ENCODE measurements at places on chromosomes 5 and 9.
A peak's percentile ranks its signal among the peaks of the same experiment; 100 is the strongest.

DNA sequence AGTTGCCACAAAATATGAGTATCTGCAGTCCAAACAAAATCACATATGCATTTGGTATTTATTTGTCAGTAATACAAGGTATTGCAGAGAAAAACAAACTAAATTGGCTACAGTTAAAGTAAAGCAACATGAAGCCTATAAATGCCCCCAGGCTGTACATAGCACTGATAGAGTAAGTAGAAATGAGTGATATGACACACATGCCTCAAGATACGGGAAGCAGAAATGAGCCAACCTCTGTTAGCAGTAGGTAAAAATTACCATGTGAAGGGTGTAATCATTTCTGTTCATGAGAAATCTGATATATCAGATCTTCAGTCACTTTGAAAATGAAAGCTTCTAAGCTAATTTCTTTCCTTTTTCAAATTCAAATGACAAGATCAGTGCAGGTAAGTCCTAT lies 131.1 kb downstream of the CHSY3 start:
- DNase-seq = no peak

GRCh38 chr9:9552665-9553064 lies 1060.1 kb downstream of the PTPRD start:
- DNase-seq = no peak

DNA sequence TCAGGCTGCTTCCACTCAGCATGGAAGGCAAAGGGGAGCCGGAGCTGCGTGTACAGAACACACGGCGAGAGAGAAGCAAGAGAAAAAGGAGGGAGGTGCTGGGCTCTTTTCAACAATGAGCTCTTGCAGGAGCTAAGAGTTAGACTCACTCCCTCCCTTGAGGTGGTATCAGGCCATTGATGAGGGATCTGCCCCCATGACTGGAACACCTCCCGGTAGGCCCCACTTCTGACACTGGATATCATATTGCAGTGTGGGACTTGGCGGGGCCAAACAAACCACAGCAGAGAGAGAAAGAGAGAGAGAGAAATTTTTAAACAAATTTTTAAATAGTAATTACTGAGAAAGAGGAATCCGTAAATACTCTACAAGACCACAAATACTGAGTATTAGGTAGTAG lies 182.2 kb downstream of the TRIO start:
- no peak for DNase-seq

- peak; percentile 61 for DNase-seq
Observed at GRCh38 chr5:177006265-177006972, at the start of gene UIMC1. UIMC1 (minus strand) TSS chr5:177006779; CDS start chr5:176982615, 24,164 bp downstream.

DNA sequence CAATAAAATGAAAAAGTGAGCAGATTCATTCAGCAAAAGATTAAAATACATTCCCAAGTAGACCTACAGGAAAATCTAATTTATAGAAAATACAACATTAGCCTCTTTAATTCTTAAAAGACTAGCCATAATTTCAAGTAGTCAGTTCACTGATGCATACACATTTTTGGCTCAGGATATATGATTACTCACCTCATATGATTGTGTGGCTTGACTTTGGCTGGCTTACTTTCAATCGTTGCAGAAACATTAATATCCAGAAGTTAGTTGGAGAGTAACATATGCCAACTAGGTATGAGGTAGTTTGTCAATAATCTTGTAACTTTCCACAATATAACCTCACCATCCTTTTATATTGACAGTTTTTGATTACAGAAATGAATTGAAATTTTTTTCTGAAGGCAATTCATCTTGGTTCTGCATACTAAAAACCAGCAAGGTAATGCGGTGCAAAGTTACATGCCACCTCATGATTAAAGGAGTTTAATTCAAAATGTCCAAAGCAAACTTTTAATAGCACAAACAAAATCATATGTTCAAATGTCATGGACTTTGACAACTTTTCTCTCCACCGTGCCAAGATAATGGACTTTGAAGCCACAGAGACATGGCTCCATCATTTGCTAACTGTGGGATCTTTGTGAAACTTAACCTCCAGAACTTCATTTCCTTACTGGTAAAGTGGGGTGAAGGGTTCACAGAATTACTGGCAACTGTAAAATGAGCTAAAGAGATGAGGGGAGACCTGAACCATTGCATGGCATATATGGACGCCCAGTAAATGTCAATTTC lies 76.6 kb upstream of the PAM start:
- no peak for DNase-seq

GRCh38 chr5:108430931-108431608 lies 49.2 kb upstream of the FBXL17 start:
- no peak for DNase-seq

DNA sequence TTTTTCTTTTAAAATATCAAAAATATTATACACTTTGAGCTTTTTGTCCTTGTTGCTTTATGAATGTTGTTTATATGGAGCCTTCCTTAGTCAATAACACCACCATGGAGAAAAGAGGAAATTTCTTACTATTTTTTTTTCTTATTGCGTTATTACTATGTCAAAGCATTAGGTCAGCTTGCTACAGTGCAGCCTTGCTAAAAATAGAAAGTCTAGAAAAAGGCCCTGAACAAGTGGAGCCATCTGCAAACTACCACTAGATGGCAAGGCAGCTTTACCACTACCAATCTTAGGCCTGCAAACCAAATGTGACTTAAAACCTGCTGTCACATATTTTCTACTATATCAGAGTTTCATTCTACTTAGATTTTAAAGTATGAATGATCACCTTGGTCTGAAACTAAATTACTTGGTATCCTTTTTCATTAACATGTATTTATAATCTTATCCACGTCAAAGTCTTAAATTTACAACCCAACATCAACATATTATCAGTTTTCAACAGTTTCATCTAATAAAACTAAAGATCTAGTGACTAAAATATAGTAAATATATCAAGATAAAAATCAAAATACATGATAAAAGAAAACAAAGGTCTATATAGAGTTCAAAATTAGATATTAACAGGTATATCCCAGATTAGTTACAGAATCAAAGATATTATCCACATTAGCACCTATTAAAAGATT lies 113.1 kb upstream of the ACOT12 start:
- peak; percentile 60 for DNase-seq

DNA sequence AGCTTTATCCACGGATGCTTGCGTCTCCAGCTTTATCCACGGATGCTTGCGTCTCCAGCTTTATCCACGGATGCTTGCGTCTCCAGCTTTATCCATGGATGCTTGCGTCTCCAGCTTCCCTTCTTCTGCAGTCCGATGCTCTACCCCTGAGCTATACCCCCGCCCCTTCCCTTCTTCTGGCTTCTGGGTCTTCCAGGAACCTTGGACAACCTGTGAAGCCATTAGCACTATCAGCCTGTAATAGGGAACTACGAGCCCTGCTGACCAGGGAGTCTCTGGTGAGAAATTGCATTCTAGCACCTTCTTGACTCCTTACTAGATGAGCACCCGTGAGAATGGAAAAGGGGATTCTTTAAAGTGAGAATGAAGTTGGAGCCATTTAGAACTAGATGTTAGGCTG lies 39.1 kb upstream of the SH3PXD2B start:
- DNase-seq = no peak

DNA sequence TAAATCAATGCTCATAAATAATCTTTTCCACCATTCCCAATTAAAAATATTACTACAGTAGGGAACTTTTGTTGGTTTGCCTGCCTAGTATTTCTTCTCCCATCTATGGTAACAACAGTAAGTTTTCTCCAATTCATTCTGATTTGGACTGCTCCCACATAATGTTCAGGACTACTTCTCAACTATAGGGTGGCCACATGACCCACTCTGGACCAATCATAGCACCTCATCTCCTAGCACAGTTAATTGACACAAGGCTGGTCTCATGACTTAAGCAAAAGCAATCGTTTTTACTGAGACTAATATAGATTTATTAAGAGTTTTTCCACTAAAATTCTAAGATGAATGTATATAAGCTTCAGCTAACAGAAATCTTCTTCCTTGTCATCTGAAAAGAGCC lies 28.7 kb upstream of the SLCO6A1 start:
- DNase-seq = no peak

DNA sequence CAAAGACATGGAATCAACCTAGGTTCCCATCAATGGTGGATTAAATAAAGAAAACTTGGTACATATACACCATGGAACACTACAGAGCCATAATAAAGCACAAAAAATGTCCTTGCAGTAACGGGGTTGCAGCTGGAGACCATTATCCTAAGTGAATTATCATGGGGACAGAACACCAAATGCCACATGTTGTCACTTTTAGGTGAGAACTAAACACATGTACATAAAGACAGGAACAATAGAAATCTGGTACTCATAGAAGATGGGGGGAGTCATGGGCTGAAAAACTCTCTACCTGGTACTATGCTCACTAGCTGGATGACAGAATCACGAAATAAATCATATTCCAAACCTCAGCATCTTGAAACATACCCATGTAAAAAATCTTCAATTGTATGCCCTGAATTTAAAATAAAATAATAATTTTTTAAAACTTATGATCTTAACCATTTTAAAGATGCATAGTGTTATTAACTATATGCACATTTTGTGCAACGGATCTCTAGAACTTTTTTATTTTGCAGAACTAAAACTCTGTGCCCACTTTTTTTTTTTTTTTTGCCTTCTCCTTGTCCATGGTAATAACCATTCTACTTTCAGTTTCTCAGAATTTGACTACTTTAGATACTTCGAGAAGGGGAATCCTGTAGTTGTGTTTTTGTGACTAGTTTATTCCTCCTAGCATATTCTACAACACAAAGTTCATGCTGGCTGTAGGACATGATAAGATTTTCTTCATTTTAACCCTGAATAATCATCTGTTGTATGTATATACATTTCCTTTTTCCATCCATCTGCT lies 1081.6 kb upstream of the ACO1 start:
- no peak for DNase-seq

GRCh38 chr9:18238254-18238653 lies 235.7 kb upstream of the ADAMTSL1 start:
- DNase-seq = no peak

DNA sequence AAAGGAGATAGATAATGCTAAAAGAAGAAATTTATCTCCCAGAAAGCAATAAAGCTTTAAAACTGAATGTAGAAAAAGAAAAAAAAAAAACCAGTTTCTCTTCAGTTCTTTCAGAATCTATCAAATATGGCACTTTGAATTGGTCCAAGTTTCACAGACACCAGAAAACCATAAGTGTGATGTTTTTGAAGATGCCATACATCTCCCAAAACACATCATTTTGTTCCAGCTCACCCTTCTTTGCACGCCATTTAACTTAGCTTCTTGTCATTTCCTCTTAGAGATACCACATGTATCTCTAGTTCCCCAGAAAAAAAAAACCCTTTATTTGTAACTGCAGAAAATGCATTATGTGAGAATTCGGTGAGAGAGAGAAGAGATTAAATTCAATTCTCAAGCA lies 46.1 kb upstream of the MAMDC2 start:
- DNase-seq = no peak

- no peak for DNase-seq
Observed at GRCh38 chr5:117496801-117497200, 922.2 kb upstream of the SEMA6A start.

DNA sequence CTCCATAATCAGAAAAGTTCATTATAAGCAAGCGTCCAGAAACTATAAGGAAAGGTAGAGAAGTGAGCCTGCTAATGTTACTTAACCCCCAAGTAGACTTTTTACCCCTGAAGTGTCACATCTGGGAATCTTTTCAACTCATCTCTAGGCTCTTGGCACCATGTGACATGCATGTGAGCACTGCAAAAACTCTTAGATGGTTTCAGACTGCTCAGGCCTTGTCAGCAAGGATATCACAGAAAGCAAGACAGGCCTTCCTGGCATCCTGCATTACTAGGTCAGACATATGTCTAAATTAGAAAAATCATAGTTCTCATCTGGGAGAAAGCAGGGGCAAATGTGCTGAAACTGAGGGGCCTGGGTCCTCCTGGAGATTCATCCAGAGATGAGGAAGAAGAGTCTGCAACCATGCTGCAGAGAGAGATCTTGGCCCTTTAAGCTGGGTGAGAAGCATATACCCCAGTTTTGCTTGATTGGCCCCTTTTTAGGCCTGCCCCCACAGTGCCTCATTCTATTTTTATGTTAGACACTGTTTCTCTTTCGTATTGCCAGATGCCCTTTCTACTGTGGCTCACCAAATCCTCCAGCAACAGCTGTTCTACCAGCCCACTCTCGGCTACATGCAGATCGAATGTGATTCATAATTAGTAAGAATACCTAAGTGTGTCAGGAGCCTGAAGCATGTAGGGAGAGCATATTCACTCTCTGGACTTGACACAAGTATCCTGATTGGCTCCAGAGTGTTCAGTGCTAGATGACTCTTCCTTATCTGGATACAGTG lies 19.0 kb downstream of the TMEM8B start:
- no peak for DNase-seq

- DNase-seq = no peak
Observed at GRCh38 chr5:58117542-58117941, 342.3 kb downstream of the PLK2 start.

DNA sequence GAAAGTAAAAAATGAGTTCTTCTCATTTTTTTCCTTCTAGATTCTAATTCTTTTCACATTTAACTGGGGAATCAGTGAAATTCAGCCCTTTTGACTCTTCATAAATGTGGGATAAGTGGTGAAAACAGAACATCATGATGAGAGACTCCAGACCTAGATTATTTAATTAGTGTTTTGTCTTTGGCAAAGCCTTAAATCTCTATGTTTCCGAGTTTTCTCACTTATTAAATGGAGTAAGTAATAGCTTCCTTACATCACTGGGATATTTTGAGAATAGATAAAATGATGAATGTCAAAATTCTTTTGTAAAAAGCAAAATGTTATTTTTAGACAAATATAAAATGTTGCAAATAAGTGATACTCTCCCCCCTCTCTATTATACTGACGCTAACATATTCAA lies 468.6 kb upstream of the ARRDC3 start:
- no peak for DNase-seq

DNA sequence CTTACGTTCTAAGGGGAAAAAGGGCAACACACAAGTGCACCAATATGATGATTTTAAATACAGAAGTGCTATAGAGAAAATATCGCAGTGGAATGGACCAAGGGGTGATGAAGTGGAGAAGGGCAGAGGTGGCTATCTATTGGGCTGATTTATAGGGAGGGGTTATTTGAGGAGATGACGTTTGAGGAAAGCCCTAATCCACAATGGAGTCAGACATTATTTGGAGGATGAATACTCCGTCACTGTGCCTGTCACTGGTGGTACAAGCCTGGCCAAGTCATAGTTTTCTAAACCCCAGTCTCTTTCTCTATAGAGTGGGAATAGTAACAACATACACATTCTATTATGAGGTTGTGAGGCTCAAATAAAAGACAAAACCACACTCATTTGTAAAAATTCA lies 48.5 kb downstream of the MEF2C start:
- DNase-seq = no peak

DNA sequence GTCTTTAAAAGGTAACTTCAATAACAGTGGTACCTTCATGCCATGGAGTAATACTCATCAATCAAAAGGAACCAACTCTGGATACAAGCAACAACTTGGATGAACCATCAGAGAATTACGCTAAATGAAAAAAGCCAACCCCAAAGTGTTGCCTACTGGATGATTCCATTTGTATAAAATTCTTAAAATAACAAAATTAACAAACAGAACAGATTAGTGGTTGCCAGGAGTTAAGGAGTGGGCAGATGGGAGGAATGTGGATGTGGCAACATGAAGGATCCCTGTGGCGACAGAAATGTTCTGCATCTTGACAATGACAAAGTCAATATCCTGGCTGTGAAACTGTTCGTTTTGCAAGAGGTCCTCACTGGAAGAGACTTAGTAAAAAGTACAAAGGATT lies 50.5 kb downstream of the SPTLC1 start:
- no peak for DNase-seq

- DNase-seq = no peak
Observed at GRCh38 chr5:142512043-142513042, 173.5 kb downstream of the FGF1 start.

GRCh38 chr9:113973226-113973625 lies 97.1 kb downstream of the ZNF618 start:
- DNase-seq = no peak

GRCh38 chr9:129347316-129348120 lies 169.5 kb upstream of the IER5L start:
- DNase-seq = no peak
